ENCODE measurements at places on chromosomes 1 and 21.

DNA sequence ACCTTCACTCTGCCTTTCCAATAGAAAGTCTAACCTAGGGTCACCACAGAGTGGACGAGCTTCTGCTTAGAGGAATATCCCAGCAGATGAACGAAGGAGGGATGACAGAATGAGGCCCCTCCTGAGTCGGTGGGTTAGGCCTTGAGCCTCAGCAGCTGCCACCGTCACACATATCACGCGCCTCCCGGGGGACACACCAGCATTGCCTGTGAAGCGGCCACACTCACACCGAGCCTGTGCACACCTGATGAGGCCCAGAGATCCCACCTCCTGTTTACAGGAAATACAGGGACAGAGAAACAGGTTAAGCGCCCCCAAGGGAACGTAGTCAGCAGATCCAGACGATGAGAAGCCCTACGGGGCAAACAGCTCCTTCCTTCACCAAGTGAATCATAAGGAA is 25.1 kb upstream of the LRRC47 start:
- DNase-seq, result no peak

GRCh38 chr1:48532976-48533375 is 61.0 kb upstream of the SPATA6 start:
- no peak for DNase-seq

DNA sequence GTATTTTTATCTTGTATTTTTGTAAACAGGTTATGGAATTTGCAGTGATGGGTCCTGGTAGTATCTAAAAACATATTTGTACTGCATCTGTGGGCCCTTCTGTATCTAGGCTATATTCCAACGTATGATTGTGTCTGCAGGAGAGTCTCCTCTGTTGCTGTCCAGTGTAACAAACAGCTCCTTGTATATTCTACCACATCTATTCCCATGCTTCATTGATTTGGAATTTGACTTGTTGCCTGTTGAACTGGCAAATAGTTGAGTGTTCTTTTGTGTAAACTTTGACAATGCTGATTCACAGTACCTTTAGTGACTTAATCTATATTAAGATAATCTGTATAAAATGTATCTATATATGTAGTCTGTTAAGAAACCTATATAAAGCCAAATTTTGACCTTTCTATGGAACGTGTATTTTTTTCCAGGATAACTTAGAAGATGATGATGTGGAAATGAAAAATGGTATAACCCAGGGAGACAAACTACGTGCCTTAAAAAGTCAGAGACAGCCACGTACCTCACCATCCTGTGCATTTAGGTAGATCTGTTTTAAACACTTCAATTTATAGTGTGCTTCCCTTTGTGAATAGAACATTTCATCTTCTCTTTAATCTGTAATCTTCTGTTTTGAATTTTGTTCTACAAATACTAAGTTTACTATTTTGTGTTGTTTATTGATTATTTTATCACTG is 43.4 kb upstream of the GPR88 start:
- DNase-seq, result no peak

DNA sequence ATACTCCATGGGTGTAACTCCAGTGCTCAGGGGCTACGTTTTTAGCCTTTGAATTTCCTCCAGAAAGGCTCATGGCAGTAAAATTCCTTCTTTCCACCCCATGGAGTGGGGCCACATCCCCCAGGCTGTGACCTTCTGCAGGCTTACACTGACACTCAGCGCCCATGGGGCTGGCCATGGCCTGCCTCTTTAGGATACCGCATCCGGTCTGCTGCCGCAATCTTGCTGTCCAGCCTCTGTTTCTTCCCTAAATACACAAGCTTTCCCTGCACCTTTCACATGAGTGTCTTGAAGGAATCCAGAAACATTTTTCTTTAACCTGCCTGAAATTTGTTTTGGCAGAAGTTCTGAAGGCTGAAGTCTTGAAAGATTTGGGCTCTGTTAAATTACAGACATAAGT is 170.5 kb downstream of the NTMT2 start:
- no peak for DNase-seq

- no peak for DNase-seq
Observed at GRCh38 chr1:223695014-223695548, 17.3 kb upstream of the CAPN2 start.

DNA sequence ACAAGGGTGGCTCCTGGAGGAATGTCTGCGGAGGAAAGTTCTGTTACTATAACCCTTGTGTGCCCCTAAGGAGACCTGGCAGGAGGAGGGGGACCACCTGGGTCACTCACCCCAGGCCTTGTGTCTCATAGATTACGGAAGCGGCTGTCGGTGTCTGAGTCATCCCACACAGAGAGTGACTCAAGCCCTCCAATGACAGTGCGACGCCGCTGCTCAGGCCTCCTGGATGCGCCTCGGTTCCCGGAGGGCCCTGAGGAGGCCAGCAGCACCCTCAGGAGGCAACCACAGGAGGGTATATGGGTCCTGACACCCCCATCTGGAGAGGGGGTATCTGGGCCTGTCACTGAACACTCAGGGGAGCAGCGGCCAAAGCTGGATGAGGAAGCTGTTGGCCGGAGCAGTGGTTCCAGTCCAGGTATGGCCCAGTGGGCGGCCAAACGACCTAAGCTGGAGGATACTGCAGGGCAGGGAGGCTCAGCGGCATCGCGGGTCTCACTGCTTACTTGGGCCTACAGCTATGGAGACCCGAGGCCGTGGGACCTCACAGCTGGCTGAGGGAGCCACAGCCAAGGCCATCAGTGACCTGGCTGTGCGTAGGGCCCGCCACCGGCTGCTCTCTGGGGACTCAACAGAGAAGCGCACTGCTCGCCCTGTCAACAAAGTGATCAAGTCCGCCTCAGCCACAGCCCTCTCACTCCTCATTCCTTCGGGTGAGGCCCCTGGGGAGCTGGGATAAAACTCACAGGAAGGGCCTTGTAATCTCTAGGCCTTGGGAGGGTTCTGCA is 101.4 kb downstream of the PIK3R3 start:
- no peak for DNase-seq

- DNase-seq, result no peak
Observed at GRCh38 chr1:5827516-5827915, 164.7 kb downstream of the NPHP4 start.

DNA sequence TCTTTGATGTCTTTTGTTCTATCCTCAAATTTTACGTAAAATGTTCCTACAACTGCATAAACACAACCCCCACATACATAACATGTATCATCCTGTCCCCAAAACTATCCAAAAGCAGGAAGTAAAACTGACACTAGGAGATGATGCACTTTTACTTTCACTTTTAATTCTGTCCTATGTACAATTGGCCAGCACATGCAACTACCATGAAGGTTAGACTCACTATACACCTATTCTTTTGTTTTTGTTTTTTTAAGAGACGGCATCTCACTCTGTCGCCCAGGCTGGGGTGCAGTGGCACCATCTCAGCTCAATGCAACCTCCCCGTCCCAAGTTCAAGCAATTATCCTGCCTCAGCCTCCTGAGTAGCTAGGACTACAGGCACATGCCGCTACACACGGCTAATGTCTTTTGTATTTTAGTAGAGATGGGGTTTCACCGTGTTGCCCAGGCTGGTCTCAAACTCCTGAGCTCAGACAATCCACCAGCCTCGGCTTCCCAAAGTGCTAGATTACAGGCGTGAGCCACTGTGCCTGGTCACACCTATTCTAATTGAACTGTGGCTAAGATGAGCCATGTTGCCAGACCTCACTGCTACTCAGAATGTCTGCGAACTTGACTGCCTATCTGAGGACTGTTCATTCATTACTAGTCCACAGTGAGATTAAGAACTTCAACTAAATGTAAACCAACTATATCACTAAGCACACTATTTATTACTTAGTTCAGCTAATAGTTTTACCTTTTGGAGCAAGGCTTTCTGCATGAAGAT is 48.0 kb downstream of the TOR3A start:
- peak; percentile 16 for DNase-seq
